Right cardiac atrium (tissue), 5 donors: ENCODE measurements at places on chromosomes 16 and 17. TPM values are rescaled to one million over a fixed set of nuclear protein-coding genes. Genes with fewer than 3 reads are reported as not detected.
A peak's percentile ranks its signal among the peaks of the same experiment; 100 is the strongest.

- no peak for DNase-seq
Observed at GRCh38 chr17:44880062-44880461, 19.2 kb downstream of the EFTUD2 start.

Gene MT1X
- 75.7 TPM for total RNA-seq

Gene ST6GALNAC1
- 5.0 TPM for total RNA-seq

Gene SLC16A13
- 0.94 TPM for total RNA-seq

DNA sequence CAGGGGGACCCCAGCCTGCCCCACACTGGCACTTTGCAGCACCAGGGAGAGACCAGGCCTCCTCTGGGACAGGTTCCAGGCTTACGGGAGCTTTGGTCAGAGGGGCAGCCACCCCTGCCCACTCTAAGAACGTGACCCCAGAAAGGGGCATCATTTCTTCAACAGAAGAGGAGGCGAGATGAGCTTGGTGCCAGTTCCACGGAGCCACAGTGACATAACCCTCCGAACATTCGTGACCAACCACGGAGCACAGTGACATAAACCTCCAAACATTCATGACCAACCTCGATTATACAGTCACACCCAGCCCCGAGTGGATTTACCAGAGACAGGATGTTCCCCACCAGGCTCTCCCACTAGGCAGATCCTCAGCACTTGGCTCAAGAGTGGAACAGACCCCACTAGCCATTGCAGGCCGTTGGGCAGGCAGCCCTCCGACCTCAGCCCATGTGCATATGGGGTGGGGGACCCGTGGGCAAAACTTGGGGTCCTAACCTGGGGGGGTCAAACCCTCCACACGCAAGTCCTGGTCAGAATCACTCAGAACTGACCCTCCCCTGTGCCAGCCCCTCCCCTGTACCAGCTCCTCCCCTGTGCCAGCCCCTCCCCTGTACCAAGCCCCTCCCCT, 112.9 kb downstream of the METRNL start:
- peak; percentile 34 for DNase-seq

GRCh38 chr16:22322021-22322471, 24.8 kb downstream of the POLR3E start:
- DNase-seq: no peak

Gene PIGL
- total RNA-seq: 11.6 TPM

DNA sequence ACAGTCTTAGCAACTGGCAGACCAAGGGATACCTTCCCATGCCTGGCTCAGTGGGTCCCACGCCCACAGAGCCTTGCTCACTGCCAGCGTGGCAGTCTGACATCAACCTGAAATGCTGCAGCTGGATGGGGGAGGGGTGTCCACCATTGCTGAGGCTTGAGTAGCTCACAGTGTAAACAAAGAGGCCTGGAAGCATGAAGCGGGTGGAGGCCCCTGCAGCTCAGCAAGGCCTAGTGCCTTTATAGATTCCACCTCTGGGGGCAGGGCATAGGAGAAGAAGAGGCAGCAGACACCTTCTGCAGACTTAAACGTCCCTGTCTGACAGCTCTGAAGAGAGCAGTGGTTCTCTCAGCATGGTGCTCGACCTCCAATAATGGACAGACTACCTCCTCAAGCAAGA, 263.2 kb downstream of the KIF2B start:
- DNase-seq: peak; percentile 29
